ENCODE measurements at places on chromosomes 7 and 10.

DNA sequence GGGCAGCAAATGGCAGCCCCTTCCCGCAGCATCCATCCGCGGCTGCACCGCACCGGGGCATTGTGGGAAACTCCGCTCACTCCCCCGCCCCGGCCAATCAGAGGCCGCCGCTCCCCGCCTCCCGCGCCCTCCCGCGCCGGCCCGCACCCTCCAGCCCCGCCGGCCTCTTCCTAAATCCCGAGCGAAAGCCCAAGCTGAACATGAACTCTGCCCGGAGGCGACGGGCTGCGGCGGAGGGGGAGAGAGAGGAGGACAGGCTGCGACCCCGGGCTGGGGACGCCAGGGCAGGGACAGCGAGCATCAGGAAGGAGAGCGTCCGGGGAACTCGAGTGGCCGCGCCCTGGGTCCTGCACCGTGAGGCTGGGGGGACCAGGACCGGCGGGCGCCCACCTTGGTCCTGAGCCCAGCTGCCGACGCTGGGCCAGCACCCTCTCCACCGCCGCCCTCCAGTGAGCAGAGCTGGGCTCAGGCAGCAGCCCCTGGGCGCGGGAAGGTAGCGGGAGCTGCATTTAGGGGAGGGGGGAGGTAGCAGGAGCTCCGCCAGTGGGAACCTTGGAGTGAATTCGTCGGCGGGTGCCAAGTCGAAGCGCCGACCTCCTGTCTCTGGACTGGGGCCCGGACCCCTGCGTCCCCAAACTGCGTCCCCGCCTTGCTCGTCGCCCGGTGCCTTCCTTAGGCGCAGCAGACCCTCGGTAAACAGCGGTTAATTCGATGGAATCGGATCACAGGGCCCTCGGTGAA, at the start of gene DGKI:
TSS of gene DGKI (minus strand) at position 148 of the 741 bp plus-strand sequence.
- peak; percentile 60 for DNase-seq

DNA sequence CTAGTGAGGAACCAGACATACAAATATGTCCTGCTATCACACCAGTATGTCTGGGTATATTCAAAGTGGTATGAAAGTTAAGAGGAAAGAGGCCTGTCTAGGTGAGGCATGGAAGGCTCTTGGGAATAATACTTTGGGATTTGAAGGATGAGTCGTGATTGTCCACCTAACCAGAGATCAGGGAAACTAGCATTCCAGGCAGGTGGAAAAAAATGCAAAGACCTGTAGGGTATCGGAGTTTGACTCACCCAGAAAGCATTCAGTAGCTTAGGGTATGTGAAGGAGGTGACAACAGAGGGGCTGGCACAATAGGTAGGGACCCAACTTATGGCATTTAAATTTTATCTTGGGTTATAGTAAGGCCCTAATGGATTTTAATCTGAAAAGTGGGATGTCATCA, 950 bp upstream of the GCC1 start:
- no peak for DNase-seq

DNA sequence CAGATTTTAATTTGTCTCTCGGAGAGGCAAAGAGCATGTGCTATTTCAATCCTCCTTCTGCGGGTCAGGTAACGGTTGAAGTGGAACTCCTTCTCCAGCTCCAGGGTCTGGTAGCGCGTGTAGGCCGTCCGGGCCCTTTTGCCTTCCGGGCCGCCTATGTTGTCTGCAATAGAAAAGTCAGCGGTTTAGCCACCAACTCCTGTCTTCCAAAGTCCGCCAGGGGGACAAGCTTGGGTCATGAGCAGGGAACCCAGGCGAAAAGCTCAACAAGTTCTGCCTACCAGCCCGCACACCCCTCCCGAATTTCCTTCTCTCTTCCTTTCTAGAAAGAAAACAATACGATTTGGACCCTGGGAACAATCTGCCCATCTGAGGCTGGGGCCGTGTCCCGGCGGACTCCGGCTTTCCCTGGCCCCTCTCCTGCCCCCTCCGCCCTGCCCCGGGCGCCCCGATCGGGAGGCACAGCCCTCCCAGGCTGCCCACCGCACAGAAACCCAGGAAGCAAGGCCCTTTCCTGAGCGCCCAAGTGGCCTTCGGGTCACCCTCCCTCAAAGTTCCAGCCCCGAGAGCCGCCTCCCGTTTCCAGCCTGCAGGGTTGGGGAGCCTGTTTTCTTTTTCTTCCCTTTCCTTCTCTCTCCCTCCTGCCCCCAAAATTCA, 1.4 kb downstream of the HOXA5 start:
- DNase-seq, result no peak

- peak; percentile 84 for DNase-seq
These were observed 55.1 kb downstream of the FAM53B start for GRCh38 chr10:124688889-124689670.

GRCh38 chr7:92448205-92448747, 994 bp downstream of the GATAD1 start:
- DNase-seq, result peak; percentile 53

- no peak for DNase-seq
These were observed 9.1 kb downstream of the TSPAN14 start for GRCh38 chr10:80462981-80463741.

GRCh38 chr7:90111-91063, 102.0 kb upstream of the FAM20C start:
- no peak for DNase-seq

GRCh38 chr7:78333530-78334425, 535.2 kb downstream of the PHTF2 start:
- no peak for DNase-seq

DNA sequence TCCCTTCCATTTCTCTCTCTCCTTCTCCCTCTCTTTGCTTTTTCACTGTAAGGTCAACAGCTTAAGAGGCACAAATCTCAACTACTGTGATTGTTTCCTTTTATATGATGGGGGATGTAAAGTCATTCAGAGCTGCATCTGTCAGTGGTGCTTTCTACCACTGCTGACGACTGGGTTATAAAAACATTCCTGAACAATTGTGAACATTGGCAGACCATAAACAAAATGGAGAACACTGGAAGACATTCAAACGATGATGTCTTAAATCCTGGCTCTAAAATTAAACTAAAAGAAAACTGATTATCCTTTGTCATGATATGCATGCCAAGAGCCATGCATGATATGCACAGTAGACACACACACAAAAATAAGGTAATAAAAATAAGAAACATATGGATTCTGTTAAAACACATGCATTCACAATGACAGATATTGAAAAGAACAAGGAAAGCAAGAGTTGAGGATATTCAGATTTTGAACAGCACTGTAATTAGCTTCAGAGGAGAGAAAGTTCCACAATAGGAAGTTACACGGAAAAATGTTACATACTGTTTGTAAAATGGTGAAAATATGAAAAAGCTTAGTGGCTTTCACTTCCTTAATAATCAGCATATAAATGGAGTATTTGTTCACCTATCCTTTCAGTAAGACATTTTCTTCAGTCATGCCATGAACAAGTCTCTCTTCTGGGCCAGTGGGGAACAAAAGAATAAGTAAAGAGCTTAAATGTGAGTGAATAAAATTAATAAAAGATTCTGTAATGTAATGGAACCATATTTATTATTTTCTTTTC, 89.2 kb downstream of the RNLS start:
- DNase-seq, result no peak

- peak; percentile 58 for DNase-seq
These were observed 24.6 kb upstream of the INMT start for GRCh38 chr7:30727061-30727945.
